ENCODE measurements at places on chromosomes 4 and X. TPM values are rescaled to one million over a fixed set of nuclear protein-coding genes. Genes with fewer than 3 reads are reported as not detected.

SRPX gene
- total RNA-seq, result 64.1 TPM

FAM47E gene
- total RNA-seq, result 0.38 TPM

SLC4A4 gene
- under 0.01 TPM for total RNA-seq

SLC2A9 gene
- total RNA-seq, result 1.3 TPM

GAGE12F gene
- not detected for total RNA-seq

S100G gene
- not detected for total RNA-seq

SYP gene
- total RNA-seq, result 0.31 TPM

TAPT1 gene
- total RNA-seq, result 6.8 TPM

NUDT11 gene
- total RNA-seq, result 1.1 TPM

RTL9 gene
- total RNA-seq, result not detected

DGKK gene
- not detected for total RNA-seq

CXXC4 gene
- total RNA-seq, result under 0.01 TPM

TLR2 gene
- 4.7 TPM for total RNA-seq

FAT4 gene
- 31.2 TPM for total RNA-seq
